ENCODE measurements at places on chromosomes 2 and 18.

DNA sequence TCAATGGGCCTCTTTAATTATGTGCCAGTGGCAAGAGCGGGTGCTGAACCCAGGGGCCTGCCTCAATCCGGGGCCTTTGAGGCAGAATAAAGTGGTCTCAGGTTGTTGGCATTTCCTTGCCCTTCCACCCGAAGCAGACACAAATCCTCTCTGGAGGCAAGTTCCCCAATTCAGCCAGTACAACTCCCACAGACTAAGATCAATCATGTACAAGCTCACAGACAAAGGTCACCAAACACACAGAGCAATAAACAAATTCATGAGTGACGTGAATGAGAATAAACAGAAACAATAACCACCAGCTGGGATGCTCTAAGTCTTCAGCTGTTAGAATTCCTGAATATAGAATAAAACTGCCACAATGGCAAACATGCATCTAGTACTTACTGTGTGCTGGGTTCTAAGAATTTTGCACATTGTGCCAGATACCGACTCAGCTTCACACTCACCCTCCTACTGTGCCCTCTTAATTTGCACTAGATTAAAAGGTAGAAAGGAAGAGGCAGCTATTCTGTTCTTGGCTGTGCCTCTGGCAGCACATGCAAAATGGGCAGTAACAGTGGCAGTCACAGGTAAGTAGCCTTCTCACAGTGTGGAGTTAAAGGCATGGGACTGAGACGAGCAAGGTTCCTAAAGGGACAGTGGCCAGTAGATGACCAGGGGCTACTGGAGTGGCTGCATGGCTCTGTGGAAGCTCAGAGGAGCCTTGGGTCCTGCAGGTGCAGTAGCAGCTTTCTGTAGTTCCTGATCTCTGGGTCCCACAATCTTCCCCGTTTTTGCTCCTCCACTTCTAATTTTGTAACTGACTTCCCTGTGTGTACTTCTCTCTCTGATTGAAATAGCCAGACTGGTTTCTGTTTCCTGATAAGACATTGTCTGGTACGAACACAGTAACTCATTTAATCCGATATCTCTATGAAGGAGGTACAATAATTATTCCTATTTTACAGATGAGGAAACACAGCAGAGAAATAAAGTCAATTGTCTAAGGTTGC is 34.6 kb upstream of the IL1B start:
- no peak for DNase-seq

DNA sequence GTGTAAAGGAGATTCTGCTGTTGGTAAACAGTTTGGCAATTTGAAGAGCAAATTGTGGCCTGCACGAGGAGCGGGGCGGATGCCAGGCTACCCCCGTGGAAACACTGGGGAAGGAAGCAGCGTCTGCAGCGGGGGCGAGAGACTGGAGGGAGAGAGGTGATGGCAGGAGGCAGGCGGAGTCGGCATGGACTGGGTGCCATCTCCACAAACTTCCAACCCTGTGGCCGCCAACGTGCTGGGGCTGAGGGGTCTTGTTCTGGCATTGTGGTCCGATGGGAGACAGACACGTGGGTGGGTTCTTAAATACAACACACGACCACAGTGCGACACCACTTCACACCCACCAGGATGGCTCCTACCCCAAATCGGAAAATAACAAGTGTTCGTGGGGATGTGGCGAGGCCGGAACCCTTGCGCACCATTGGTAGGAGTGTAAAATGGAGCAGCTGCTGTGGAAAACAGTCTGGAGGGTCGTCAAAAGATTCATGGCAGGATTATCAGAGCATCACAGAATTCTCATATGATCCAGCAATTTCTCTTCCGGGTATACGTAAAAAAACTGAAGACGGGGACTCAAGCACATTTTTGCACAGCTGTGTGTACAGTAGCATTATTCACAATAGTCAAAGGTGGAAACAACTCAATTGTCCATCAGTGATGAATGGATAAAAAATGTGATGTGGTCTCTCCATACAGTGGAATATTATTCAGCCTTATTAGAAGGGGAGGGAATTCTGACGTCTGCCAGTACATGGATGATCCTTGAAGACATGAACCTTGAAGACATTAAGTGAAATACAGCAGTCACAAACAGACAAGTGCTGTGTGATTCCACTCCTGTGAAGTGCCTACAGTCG is 82.4 kb upstream of the HPCAL1 start:
- no peak for DNase-seq

- DNase-seq: no peak
These were observed 8.6 kb downstream of the MYO5B start for GRCh38 chr18:50186385-50186784.

DNA sequence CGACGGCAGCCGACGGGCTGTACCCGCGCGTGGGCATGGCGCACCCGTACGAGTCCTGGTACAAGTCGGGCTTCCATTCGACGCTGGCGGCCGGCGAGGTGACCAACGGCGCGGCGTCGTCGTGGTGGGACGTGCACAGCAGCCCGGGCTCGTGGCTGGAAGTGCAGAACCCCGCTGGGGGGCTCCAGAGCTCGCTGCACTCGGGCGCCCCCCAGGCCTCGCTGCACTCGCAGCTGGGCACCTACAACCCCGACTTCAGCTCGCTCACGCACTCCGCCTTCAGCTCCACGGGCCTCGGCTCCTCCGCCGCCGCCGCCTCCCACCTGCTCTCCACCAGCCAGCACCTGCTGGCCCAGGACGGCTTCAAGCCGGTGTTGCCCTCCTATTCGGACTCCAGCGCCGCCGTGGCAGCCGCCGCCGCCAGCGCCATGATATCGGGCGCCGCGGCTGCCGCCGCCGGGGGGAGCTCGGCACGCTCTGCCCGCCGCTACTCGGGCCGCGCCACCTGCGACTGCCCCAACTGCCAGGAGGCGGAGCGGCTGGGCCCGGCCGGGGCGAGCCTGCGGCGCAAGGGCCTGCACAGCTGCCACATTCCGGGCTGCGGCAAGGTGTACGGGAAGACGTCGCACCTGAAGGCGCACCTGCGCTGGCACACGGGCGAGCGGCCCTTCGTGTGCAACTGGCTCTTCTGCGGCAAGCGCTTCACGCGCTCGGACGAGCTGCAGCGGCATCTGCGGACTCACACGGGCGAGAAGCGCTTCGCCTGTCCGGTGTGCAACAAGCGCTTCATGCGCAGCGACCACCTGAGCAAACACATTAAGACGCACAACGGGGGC is 2.0 kb downstream of the SP9 start:
- DNase-seq: peak; percentile 53

GRCh38 chr18:56086176-56086575 is 498.2 kb upstream of the TCF4 start:
- DNase-seq: no peak

GRCh38 chr18:63534615-63535014 is 7.6 kb upstream of the SERPINB12 start:
- no peak for DNase-seq

- DNase-seq: no peak
These were observed 170.1 kb downstream of the ASB1 start for GRCh38 chr2:238596571-238597551.

- no peak for DNase-seq
These were observed 51.8 kb downstream of the LIMS1 start for GRCh38 chr2:108586116-108586515.

DNA sequence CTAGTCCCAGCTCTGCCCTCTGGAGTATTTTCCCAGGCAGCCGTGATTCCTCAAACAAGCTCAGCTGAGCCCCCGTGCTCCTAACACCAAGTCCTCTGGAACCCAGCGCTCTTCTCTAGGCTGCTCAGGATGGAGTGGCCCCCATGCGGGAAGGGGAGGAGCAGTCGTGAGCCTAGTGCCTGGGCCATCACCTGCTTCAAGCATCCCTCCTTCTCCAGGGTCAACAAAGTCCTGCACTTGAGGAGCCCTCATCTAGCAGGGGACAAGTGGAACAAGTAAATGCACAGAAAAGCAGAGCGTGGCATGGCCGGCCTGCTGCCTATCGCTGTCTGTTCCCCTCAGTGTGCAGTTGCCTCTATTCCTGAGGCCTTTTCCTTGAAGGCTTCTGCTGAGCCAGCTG is 168.6 kb downstream of the INHBB start:
- DNase-seq: no peak

DNA sequence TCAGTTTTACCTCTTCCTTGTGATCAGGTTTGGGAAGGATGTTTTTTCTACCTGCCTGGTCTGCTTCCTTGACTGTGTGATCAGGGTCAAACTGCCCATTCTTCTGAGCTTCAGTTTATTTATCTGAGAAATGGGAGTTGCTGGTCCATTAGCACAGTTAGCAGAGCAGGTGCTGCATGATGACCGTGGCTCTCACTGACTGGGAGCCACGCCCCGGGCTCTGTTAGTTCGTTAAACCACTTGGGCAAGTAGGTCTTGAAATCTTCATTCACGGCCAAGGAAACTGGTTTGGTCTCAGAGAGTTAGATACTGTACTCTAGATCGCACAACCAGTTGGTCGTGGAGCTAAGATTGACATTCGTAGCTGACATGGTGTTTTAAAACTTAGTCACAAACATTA is 41.7 kb downstream of the INPP5D start:
- no peak for DNase-seq

GRCh38 chr2:103232865-103233264 is 471.0 kb downstream of the TMEM182 start:
- DNase-seq: no peak

- DNase-seq: no peak
These were observed 97.5 kb downstream of the MAP4K4 start for GRCh38 chr2:101795033-101795432.

- peak; percentile 86 for DNase-seq
These were observed 74.7 kb upstream of the KCNJ3 start for GRCh38 chr2:154623819-154624218.

Measured in NCI-H748 treated with DMSO at 0.1 percent for 48 hours (cell line).